ENCODE measurements at places on chromosomes 7 and 10.

DNA sequence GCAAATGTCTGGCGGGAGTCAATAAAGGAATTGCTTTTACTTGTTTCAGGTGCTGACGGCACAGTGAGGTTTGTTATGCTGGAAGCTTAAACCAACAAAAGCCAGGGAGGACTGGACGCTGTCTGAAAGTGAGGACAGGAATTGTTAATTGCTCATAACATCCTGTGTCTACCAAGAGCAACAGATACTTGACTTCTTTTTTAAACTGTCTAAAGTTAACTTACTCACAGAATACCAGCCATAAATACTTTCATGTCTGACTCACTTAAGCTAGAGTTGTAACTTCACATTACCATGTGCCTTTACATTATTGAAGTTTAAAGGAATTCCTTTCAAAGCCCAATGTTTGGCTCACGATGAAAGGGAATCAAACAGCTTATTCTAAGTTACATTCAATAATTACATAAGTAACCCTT, 252.7 kb upstream of the SHH start:
- DNase-seq = no peak

- DNase-seq = no peak
Observed at GRCh38 chr7:23096518-23097290, 8.9 kb upstream of the KLHL7 start.

GRCh38 chr10:82821043-82821442, 946.0 kb downstream of the NRG3 start:
- no peak for DNase-seq

- no peak for DNase-seq
Observed at GRCh38 chr7:44341401-44341800, 16.0 kb upstream of the CAMK2B start.

DNA sequence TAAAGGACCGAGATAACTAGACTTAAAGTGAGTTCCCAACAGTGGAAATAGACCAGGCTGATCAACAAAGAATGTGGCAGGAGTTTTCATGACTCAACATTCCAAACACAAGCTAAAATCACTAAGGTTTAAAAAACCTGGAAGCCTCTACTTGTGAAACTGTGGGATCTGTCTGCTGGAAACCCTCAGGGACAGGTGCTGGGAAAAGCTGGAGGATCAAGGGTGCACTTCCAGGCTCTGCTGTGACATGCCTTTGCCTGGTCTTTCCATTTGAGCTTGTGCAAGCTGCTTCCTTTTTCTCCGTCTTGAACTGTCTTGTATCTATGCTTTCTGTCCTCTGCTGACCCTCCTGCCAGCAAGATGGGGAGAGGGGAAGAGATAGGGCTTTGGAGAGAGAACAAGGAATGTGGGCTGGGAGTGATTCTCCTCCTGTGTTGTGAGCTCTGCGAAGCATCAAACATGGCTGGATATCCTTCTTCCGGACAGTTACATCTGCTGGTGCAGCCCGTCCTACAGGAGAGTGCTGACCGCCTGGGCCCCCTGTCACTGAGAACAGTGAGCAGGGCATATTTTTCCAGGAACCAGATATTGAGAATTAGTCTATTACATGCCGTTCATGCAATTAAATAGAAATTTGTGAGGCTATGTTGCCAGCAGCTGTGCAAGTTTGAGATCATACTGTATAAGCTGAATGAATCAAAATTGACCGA, 25.5 kb downstream of the ARHGAP22 start:
- no peak for DNase-seq

GRCh38 chr10:119364645-119365600, 157.6 kb downstream of the GRK5 start:
- DNase-seq = no peak

DNA sequence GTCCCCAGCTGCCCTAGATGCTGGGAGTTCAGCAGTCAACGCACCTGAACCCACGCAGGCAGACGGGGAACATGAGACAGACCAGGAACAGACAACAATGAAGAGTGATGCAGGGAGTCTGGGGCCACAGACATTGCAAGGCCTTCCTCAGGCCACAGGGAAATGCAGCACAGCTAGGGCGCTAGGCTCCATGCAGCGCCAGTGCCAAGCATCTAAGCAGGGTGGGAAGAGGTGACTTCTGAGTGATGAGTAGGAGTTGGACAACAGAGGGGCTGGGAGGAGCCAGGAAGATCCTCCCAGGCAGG, 7.7 kb upstream of the RET start:
- no peak for DNase-seq

DNA sequence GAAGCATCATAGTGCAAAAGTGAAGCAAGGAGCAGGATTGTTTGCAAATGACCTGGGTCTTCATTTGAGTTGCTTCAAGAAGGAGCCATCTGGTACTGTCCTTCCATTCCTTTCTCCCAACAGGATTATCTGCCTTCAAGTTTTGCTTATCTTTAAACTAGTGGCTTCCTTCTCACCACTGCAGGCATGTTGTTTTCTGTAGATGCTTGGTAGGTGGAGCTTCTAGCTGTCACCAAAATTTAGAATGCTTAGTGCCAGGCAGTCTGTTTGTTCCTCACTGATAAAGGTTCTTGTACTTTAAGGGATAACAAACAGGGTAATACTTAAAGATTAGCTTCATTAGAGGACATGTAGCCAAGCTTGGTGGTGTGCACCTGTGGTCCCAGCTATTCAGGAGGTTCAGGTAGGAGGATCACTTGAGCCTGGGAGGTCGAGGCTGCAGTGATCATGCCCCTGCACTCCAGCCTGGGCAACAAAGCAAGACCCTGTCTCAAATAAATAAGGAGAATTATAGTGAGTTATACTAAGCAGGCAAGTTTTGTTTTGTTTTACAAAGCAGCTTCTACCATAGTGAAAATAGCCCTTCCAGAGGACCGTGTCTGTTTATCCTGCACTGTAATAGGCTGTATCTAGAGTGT, 5.7 kb downstream of the ARL5B start:
- no peak for DNase-seq

- no peak for DNase-seq
Observed at GRCh38 chr10:49175587-49176309, 12.4 kb downstream of the TMEM273 start.

DNA sequence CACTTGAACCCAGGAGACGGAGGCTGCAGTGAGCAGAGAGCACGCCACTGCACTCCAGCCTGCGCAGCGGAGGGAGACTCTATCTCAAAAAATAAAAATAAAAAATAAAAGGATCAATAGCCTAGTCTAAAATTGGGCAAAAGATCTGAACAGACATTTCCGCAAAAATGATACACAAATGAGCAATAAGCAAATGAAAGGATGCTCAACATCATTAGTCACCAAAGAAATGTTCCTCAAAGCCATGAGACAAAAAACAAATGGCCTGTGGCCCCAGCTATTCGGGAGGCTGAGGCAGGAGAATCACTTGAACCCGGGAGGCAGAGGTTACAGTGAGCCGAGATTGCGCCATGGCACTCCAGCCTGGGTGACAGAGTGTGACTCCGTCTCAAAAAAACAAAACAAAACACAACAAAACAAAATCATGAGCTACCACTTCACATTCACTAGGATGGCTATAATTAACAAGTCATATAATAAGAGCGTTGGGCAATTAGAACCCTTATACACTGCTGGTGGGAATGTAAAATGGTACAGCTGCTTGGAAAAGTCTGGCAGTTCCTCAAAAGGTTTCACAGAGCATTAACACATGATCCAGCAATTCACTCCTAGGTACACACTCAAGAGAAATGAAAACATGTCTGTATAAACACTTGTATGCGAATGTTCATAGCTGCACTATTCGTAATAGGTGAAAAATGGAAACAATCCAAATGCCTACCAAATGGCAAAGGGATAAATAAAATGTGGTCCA, 3.1 kb downstream of the DAGLB start:
- DNase-seq = no peak

GRCh38 chr7:66666313-66666952, 37.8 kb downstream of the KCTD7 start:
- DNase-seq = no peak

- DNase-seq = no peak
Observed at GRCh38 chr10:34889004-34889869, 74.1 kb upstream of the PARD3 start.

DNA sequence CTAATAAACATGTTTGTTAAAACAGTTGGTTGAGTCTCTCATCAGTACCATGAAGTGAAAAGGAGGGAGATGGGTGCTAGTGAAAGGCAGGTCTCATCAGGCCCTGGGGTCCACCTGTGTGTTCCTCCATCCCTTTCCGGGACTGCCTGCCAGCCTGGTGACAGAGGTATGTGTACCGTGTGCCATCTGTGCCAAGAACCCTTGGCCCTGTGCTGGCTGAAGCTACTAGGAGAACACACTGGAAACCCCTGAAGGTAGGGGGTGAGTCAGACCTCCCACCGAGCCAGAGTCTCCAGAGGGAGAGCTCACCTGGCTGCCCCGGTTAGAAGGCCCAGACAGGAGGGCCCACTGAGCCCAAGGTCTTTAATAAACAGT, 2.3 kb downstream of the DDIT4 start:
- DNase-seq = no peak

GRCh38 chr10:86968994-86969355, 693 bp downstream of the ADIRF start:
- peak; percentile 4 for DNase-seq

DNA sequence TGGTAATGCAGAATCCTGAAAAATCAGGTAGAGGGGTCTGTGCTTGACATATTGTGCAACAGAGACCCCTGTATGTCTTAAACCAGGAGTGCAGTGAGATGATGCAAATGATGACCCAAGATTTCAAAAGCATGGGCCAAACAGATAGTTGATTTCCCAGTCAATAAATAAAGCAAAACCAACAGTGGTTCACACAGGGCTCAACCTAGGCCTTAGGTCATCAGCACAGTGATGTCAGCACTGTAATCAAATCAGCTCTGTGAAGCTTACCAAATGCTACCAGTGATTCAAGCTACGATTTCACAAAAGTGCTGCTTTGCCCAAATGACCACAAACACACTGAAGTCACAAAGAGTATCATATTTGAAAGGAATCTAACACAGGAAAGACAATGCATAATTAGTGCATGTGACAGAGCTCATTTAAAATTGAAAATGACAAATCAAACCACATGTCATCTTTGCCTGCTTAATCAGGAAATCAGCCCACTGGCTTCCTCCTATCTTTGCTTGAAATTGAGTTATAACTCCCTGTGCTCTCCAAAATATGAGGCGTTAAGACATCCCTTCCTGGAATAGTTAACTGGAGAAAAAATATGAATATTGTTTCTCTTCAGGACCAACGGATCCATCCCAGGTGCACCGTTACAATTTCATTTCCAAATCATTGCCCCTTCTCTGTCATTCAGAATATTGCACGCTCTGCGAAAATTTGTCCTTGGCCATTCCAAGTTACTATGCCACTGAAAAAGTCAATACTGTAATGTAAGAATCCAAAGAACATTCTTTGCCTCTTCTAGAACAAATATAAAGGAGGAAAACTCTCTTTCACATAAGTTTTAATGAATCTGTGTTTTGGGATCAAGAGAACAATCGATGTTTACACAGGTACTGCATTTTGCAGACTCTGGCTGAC, 41.9 kb upstream of the ASL start:
- no peak for DNase-seq

- DNase-seq = no peak
Observed at GRCh38 chr10:58439632-58440364, 54.6 kb downstream of the TFAM start.
